ENCODE measurements at places on chromosomes 6 and 20.

- DNase-seq: no peak
Measured at GRCh38 chr6:104613416-104614001, 246.2 kb downstream of the HACE1 start.

DNA sequence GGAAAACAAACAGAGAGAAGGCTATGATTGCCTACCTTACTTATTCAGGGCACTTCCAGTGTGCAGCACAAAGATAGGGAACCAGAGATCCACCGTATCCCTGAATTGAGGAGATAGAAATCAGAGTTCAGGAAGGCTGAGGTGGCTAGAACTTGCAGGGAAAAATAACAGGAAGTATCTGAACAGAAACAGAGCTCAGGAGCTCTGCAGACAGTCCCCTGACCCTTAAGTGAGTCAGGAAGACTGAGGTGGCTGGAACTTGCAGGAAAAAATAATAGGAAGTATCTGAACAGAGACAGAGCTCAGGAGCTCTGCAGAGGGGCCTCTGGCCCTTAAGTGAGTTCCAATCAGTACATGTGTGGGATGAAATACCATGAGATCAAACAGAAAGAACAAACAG lies 65.4 kb downstream of the RPRD1B start:
- DNase-seq: no peak

GRCh38 chr20:62959101-62959971 lies 6.8 kb downstream of the SLC17A9 start:
- DNase-seq: no peak

- no peak for DNase-seq
Measured at GRCh38 chr6:48535582-48536009, 424.6 kb upstream of the PTCHD4 start.

DNA sequence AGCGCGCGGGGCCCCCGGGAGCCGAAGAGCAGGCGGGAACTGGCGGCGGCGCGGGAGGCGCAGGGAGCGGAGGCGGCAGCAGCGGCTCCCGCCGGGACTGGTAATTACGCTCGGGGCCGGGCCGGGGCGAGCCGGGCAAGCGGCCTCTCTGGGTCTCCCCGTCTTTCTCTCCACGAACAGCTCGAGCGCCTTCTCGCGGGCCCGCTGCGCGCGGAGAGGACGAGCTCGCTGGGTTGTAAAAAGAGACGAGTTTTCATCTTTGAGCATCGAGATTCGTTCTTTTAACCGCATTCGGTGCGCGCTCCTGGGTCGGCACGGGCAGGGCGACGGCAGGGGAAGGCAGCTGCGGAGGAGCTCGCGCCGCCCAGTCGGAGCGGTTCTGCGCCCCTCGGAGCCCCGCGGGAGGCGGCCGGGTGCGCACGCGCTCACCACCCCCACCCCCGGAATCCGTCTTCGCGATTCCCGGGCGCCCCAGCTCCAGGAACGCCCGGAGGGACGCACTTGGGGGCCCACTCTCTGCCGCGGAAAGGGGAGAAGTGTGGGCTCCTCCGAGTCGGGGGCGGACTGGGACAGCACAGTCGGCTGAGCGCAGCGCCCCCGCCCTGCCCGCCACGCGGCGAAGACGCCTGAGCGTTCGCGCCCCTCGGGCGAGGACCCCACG lies 38.0 kb downstream of the YTHDF1 start:
- no peak for DNase-seq
